ENCODE measurements at places on chromosomes 5 and 9. TPM values are rescaled to one million over a fixed set of nuclear protein-coding genes. Genes with fewer than 3 reads are reported as not detected.
A peak's percentile ranks its signal among the peaks of the same experiment; 100 is the strongest.

Gene ANKRD18B
- total RNA-seq: not detected

Gene LCN10
- not detected for total RNA-seq

Gene ZCCHC10
- total RNA-seq: 22.9 TPM

Gene SLC4A9
- 0.08 TPM for total RNA-seq

Gene PCDHGA12
- total RNA-seq: 0.37 TPM

Gene TEX48
- not detected for total RNA-seq

GRCh38 chr5:39943811-39944210, 519.0 kb upstream of the DAB2 start:
- DNase-seq: no peak

DNA sequence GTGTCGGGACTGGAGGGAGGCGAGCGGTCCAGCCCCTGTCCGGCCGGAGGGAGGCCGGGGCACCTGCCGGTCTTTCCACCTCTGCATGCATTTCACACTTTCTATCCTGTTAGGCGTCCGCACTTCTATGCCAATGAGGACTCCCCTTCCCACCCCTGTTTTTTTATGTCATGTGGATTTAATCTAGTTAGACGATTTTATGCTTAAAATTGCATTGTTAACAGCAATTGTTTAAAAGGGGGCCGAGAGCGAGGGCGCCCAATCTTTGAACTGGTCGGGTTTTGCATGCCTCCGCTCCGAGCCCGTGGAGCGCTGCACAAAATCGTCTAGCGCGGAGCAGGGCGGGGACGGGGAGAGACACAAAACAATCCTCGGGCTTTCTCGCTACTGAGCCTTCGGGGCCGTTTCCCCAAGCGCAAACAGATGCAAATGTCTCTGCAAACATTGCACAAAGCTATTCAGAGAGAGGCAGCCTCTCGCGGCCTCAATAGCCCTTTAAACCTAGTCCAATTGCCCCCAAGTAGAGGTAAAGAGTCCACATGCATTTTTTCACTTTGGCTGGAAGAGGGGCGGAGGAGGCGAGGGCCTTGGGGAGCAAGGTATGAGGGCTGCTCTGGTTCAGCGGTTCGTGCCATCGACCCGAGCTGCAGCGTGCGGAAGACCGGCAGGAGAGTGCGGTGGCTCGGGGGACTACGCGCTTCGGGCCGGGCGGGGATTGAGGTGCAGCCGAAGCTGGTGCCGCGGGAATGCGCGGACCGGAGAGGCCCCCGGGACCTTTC, 37.5 kb upstream of the TIFAB start:
- DNase-seq: no peak

- DNase-seq: peak; percentile 75
Observed at GRCh38 chr5:56323505-56323904, 90.4 kb upstream of the ANKRD55 start.

DNA sequence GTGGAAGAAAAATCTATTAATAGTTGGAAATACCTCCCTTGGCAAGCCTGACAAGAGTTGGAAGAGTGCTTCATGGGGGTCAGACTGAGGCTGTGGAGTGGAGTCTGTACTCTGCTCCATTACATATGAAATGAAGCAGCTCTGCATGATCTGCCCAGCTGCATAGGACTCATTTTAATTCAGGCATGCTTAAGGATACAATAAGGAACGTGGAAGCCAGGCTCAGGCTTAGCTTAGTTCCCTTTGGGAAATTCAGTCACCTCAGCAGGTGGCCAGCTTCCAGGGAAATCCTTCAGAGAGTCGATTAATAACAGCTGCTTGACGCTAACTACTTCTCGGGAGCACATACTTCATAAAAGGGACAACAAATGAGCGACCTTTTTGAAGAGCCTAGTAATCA, 1672.9 kb upstream of the WWC1 start:
- DNase-seq: no peak

GRCh38 chr5:157677931-157678330, 6.6 kb downstream of the C5orf52 start:
- DNase-seq: no peak

DNA sequence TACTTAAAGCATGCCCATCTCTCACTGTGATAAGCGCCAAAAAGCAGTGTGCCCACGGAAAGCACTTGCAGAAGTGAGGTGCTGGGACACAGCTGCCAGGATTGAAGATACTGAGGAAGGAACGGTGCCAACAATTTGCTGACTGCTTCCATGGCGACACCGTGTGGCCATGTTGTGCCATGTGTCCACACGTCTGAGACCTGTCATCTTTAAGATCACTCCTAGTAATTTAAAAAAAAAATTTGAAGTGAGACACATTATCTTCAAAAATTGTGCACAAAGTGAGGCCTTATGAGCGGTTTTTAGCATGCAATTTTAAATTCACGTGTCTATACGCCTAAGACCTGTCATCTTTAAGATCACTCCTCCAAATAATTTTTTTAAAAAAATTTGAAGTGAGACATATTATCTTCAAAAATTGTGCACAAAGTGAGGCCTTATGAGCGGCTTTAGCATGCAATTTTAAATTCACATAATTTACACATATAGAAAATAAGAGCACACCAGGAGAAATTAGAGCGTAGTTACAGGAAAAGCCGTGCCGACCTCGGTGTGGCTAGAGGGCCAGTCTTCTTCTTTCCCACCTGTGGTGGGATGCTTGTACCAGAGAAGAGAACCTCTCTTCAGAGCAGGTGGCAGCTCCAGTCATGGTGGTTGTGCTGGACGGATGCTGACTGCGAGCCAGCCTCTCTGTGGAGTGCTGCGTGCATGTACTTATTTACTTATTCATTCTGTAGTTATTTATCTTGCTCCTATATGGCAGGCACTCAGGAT, 21.4 kb upstream of the FLT4 start:
- peak; percentile 70 for DNase-seq

GRCh38 chr5:32514806-32515205, 70.3 kb upstream of the ZFR start:
- DNase-seq: no peak

- no peak for DNase-seq
Observed at GRCh38 chr9:69455311-69455710, 130.3 kb downstream of the ENTREP1 start.

DNA sequence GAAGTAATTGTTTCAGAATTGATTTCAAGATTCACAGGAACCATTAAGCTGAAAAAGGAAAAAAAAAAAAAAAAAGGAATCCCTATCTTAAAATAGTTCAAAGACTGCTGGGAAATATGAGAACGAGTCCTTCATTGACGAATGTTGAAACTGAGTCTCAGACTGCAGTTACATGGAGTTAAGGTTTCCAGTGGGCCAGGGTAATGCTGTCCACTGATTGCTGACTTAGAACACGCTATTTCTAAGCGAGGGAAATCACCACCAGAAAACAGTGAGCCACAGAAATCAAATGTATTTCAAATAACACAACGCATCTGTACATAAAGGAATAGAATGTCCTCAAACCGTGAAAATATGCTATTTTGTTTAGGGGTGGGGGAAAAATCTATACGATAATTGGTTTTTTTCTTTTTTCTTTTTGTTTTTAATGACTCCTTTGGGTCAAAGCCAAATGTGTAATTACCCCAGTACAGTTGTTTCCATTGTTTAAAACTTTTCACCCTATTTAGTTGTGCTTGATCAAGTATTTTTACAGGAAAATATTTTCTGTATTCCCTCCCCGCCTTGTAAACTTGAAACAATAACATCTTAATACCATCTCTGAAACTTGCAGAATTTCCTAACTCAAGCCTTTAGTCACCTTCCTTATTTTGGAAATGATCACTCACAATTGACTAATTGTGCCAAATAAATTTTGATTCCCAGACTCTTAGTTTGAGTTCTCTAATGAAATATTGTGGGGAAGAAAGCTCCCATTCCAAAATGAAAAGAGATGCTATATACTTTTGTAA, 208.3 kb downstream of the MCTP1 start:
- no peak for DNase-seq

DNA sequence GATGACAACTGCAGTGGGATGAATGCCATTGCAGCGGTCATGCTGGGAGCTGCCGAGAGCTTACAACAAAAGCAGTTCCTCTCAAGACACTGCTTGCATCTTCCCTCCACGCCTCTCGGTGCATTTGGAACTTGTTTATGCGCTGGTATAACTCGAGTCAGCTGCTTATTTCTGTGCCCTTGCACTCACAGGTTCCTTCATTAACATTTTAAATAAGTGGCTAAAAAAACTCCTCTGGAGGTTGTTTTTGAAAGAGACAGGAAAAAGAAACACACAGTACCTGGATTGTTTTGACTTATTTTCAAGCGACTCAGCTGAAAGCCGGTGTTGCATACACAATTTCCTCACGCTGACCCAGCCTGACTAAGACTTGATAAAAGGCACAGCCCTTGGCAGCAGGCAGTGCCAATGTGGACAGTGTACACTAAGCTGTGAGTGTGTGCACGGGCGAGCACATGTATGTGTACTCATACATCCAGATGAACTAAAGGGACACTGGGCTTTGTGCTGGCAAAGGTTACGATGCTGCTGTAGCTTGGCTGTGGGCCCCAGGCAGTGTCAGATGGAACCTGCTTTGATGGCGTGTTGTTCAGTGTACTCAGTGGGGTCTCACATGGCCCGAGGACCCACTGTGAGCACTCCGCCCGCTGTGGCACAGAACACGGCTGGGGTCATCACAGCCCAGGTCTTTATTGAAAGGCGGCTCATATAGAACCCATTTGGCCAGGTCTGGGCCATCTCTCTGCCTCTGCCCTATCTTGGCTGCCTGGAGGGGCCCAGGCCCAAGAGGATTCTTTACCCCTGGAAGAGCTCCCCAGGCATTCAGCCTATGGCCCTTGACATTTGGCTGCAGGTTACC, 92.3 kb downstream of the ANKRD33B start:
- no peak for DNase-seq

DNA sequence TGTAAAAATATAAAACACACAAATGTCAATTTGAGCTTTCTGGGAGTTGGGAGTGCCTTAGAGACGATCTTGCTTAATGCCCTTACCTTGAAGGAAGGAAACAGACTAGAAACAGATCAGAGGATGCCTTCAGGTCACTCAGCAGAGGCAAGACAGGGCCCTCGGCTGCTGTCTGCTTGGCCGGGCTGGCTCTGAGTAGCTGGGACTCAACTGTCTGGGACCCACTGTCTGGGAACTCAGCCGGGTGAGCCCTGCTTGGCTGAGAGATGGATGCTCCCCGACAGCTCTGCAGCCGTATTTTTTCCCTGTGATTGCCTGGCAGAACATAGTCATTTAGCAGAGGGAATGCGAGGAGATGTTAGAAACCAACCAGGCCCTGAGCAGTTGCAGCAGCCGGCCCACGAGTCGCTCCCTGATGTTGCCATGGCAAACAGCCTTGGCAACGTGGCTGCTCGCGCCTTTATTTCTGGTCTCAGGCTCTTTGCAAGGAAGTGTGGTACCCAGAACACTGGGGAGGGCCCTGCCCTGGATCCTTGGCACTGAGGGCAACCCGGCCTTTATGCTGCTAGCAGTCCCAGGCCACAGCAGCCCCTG, 10.9 kb downstream of the PPARGC1B start:
- DNase-seq: no peak

DNA sequence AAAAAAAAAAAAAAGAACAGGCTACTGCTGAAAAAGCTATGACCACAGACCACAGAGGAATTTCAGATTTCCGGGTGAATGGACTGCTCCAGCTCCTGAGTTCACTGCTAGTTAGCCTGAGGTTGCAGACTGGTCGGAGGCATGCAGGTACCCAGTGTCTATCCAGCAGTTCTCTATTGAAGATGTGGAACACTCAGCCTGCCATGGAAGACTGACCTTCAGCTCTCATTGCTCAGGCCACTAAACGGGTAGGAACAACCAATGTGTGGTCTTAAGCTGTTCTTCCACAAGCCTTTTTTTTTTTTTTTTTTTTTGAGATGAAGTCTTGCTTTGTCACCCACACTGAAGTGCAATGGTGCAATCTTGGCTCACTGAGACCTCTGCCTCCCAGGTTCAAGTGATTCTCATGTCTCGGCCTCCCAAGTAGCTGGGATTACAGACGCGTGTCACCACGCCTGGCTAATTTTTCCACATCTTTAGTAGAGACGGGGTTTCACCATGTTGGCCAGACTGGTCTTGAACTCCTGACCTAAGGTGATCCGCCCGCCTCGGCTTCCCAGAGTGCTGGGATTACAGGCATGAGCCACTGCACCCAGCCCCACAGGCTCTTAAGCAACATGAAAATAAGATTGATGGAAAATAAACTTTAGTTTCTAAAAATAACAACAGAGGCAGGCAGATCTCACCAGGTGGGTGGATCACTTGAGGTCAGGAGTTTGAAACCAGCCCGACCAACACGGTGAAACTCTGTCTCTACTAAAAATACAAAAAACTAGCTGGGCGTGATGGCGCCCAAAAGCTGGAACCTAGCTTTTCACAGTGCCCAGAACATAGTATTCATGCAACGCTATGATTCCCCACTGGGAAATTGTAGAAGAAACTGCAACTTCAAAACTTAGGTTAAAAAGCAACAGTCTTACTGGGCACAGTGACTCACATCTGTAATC, 20.0 kb upstream of the NPM1 start:
- no peak for DNase-seq

DNA sequence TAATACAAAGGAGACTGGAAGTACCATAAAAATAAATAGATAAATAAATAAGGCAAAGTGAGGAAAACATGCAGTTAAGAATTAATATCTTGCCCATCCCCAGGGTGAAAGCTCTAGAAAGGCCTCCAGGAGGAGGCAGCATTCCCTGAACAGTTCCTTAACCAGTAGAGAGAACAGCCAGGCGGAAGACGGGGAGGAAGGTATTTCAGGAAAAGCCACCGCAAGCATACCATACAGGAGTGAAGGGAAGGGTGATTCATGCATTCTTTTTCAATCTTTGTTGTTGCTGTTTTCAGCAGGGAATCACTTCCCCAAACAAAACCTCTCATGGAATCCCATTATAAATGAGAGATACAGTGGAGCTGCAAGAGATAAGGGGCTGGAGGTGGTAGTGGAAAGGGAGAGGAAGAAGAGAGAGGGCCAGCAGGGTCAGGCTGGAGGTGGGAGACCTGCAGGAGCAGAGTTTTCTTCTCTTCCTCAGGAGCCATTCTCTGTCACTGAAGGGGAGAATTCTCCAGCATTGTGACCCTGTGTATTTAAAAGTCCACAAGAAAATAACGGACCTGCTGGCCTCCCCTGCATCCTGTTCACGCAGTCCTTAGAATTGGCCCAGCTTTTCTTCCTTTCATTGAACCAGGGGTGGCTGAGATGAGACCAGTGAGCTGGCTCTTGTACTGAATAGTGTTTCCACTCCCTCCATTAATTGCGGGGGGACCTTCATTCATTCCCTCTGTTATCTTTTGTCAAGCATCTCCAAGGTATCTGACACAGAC, 255.9 kb downstream of the FAM114A2 start:
- no peak for DNase-seq

- no peak for DNase-seq
Observed at GRCh38 chr5:127810707-127811490, 107.7 kb downstream of the CCDC192 start.

GRCh38 chr5:84487963-84488362, 103.3 kb upstream of the EDIL3 start:
- no peak for DNase-seq

DNA sequence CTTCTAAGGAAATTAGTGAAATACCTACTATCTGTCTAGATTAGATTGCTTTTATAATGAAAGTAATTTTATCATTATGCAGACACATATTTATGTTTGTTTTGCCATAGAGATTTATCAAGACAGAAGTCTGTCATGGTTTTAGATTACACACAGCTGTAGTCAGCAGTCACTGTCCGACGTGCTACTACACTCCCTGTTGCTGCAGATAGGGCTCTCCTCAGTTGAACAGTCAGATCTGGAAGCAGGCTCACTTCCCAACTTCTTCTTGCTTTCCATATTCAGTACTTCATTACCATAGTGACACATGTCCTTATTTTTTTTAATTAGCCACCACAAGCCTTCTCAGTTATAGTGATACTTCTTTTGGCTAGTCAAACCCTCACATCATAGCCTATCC, 329.9 kb upstream of the ITGA1 start:
- no peak for DNase-seq

All from HT-29 (cell line).